ENCODE measurements at places on chromosomes 3 and 15. TPM values are rescaled to one million over a fixed set of nuclear protein-coding genes. Genes with fewer than 3 reads are reported as not detected.

GRCh38 chr3:150082898-150083654, 112.4 kb upstream of the PFN2 start:
- DNase-seq = no peak

GRCh38 chr3:42014921-42015533, 53.1 kb upstream of the ULK4 start:
- no peak for DNase-seq

DNA sequence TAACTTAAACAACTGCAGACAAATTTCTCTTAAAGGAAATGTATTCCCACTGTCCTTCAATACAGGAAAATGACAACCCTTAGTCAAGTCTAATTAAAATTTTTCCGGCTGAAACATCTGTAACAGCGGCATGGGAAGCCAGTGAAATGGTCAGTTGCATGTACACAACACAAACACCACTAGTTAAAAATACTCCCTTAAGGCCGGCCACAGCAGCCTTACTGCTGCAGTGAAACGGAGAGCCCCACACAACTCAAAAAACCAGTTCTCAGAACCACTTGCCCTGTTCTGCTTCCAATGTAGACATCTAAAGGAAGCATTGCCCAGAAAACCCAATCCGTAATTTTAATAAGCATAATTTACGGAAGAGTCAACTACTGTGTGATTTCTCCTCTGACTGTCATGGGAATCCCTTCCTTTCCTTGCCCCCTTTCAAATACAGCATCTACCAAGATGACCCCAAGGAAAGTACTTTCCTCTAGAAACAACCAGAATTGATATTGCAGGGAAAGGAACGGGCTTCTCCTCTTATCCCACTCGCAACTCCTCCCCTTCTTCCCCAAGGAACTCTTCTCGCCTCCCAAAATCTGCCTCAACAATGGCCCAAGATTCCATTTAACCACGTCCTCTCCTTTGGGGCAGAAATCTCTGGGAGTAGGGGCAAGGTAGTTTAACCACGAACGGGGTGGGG, 1.6 kb downstream of the FBN1 start:
- no peak for DNase-seq

SLC28A1 gene
- not detected for total RNA-seq

NMB gene
- total RNA-seq = 5.4 TPM
